ENCODE measurements at places on chromosomes 2 and 18.

GRCh38 chr2:185128996-185129395 lies 530.7 kb downstream of the ZNF804A start:
- DNase-seq, result no peak

GRCh38 chr2:100865816-100866460 lies 46.0 kb downstream of the NPAS2 start:
- no peak for DNase-seq

DNA sequence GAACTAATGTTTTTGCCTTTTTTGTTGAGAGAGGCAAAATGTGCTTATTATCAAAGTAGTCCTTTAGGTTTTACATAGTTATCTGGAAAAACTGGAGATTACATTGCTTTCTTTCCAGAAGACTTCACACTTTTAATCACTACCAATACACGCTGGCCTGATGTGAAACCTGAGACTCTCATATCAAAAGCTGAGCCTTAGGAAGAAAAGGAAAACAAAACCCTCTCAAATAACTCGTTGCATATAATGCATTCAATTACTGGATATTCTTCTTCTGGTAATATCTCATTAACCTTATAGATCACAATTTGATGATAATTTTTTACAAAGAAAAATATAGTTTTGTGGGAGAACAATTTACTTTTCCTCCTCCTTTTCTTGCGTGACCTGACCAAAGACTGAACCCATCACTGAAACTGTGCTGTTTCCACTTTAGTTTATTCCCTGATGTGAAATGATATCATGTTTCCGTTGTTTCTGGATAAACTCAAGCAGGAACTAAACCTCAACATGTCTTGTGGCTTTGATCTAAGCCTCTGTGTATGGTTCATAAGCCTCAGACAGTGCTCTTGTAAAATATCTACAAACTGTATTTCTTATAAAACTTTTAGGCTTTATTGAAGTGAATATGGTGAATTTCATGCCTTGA lies 332.4 kb downstream of the GULP1 start:
- DNase-seq, result no peak

DNA sequence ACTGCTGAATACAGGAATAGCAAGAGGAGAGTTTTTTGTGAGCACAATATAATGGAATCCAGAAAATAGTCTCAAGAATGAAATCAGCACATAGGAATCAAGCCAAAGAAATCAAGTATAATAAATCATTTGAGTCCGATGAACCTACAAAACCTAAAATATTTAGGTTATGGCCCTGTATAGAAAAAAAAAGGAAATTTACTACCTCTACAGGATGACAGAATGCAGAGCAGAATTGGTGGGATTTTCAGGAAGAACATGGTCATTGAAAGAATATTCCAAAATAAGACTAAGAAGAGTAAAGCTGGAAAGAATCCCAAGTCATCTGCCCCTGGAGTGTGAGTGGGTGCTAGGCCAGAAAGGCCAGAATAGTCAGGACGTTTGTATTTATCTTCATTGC lies 1041.2 kb upstream of the CDH2 start:
- no peak for DNase-seq

GRCh38 chr2:48886919-48887318 lies 131.4 kb upstream of the LHCGR start:
- DNase-seq, result no peak

DNA sequence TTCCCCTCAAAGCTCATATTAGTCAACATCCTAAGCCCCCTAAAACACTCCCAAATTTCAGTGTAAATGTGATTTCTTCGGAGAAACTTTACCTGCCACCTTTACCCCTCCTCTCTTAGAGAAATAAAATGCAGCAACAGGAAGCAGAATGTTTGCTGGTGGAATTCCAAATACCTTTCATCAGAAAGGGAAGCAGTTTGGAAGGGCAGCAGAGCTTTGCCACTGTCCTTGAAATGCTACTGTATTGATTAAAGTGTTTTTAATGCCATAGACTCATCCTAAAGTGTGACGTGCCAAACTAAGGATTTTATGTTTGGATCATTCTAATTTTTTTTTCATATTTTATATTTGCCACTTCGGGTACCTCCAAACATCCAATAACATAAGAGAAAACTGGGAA lies 480.1 kb downstream of the NRXN1 start:
- DNase-seq, result no peak

DNA sequence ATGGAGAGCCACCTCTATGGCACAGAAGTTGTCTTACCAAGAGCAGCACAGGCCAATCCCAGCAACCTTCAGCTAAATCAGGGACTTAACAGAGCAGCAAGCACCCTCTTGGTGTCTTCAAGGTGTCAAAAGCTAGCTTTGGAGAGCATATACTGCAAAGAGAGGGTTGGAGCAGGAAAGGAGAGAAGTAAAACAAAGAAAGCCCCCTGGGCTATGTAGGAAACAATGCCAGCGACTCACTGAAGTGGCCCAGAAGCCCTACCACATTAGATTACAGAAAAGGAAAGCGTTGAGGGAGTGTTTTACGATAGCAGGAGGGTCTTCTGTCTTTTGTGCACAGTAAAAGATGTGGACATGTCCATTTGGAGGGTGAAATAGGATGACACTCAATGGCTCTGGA lies 233.4 kb downstream of the MREG start:
- DNase-seq, result no peak

DNA sequence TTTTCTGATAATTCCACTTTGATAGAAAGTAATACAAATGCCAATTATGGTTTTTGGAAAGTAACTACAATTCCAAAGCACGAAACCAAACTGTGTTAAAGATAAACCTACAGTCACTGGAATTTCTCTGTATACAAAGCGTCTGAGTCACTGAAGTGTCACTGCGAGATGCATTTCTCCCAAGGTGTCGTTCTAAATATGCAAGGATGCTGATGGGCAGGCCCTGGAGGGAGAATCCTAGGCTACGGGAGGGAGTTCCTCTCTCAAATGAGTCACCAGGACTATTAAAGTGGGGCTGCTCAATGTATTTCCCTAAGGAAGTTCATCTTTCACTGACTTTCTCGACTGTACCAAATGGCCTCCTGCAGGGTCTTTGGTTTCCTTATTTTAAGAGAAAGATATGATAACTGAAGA lies 163.8 kb upstream of the STK17B start:
- DNase-seq, result no peak
